ENCODE measurements at places on chromosomes 6 and 20.

- DNase-seq = peak; percentile 74
Observed at GRCh38 chr20:36744764-36745191, 1.1 kb downstream of the NDRG3 start.

- DNase-seq = no peak
Observed at GRCh38 chr6:14344486-14344885, 226.9 kb downstream of the CD83 start.

DNA sequence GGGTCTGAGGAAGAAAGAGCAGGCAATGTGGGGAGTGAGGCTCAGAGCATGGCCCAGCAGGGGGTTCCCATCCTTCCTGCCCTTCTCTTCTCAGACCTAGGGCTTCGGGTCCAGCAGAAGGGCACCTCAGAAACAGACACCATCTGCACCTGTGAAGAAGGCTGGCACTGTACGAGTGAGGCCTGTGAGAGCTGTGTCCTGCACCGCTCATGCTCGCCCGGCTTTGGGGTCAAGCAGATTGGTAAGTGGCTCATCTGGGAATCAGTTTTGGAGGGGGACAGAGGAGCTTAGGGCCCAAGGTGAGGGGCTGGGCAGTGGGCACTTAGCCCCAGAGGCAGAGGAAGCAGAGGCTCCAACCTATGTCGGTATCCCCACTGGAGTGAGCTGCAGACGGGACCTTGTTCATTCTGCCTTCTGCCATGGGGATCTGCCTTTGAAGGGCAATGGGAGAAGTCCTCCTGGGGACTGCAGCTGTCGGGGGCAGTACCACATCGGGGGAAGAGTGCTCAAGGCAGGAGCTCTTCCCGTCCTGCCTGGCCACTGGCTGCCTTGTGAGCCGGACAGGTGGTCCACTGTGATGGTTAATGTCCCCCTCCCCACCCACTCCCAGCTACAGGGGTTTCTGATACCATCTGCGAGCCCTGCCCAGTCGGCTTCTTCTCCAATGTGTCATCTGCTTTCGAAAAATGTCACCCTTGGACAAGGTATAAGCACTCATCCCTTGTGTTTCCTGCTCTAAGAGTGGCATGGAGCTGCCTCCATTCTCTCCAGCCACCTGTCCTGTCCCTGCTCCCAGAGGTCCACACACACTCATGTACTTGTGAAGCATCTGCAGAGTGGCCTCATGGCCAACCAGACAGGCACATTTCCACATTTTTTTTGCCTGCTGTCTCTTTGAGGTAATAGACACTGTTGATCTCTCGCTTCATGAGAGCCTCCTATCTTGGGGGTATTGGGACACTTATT is 4.7 kb downstream of the CD40 start:
- DNase-seq = no peak

DNA sequence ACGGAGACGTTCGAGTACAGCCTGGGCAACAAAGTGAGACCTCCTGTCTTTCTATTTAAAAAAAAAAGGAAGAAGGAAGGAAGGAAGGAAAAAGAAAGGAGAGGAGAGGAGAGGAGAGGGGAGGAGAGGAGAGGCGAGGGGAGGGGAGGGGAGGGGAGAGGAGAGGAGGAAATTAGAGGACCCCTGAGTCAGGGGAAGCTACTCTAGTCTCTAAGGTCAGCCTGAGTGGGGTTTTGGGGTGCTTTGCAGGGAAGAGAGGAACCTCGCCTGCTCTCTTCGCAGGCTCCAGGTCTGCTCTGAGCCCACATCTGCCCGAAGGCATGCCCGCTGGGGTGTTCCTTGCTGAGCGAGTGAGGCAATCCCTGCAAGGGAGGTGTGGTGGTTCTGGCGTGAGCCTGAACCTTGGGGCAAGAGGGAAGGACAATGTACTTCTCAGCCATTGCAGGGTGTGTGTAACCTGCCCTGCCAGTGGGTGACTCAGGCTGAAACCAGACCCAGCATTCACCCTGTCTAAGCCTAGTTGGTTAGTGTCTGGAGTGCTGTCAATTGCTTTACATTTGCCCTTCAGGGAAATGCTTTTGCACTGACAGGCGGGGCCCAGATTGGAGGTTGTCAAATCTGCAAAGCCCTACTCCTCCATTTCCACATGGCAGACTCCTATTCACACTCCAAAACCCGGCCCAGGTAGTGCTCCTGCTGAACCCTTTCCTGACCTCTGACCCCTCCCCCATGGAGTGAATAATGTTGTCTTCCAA is 15.3 kb upstream of the MMP9 start:
- DNase-seq = peak; percentile 12

- DNase-seq = no peak
Observed at GRCh38 chr20:39700528-39700927, 738.4 kb downstream of the DHX35 start.

DNA sequence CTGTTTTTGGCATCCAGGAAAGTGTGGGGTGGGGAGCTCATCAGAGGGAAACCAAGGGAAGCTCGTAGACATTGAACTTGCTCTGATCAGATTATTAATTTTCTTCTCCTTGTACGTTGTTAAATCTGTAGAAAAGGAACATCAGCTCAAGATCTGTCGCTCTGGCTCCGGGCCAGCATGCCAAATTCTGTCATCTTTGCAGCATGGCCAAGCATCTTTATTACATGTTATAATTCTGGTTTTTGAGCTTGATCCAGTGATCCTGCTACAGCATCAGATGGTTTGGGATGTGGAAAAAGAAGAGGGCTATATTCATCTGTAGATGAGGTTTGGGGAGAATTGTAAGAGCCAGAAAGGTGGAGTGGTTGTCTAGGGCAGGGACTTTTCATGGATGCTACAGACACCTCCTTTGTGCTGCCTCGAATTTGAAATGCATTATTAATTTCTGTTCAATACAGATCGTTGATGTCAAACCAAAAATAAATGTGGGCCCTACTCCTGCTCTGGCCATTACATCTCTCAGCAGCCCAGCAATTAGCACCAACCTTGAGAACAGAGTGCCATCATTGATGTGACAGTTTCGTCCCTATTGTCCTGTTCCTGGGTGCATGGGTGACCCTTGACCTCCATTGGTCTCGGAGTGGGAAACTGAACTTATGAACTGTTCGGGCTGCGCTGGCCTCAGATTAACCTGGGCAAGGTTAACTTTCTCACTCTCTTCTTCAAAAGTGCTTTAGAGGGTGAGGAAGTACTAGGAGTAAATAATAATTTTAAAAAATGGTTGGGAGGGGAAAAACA is 250.8 kb downstream of the SOX4 start:
- DNase-seq = no peak

DNA sequence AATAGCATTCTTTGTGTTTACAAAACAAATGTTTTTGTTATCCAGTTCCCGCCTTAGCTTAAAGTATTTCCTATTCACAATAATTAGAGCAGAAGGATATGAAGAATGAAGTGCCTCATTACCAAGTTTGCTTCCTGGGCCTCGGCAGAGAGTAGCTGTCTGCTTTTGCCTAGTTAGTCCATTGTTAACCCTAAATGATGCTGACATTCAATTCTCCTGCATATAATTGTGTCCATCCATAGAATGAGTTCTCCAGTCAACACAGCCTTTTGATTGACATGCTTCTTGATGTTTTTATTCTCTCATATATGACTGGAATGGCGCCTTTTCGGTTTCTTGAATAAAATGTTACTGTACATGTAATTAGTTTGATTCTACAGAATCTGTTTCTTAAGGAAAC is 100.9 kb downstream of the MYB start:
- DNase-seq = no peak

DNA sequence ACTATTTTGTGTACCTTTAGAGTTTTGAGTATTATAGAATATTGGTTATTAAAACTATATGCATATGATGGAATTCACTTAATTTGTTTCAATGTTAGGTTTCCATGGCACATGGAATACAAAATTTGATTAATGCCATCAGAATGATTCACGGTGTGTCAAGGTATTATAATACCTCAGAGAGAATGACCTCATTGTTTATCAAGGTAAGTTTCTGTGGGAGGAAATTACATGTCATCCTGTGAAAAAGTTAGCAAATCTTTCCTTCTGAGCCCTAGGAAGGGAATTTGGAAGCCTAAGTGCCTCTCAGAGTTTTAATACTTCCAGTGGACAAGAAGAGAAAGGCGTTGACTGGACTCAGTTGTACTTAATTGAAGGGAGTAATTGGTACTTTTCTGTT is 40.8 kb downstream of the DNAH8 start:
- no peak for DNase-seq

- no peak for DNase-seq
Observed at GRCh38 chr6:109483735-109484057, 677 bp upstream of the ZBTB24 start.

- DNase-seq = no peak
Observed at GRCh38 chr20:39462416-39462945, 500.3 kb downstream of the DHX35 start.

DNA sequence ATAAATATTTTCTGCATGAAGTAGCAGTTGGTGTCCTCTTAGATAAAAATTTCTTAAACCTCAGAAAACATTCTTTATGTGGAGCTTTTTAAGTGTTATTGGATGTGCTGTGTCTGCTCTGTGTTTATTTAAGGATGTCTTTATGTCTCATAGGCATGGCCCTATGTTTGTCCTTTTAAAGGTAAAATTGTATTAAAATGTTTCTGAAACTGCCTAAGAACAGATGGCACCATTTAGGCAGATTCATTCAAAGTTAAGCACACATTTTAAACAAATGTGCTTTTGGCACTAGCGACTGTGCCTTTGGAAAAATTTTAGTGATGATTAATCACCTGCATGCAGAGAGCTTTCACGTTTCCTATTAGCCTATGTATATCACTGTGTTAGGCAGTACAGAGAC is 125.2 kb downstream of the KIF6 start:
- DNase-seq = no peak

GRCh38 chr6:133241086-133241900 is at the start of gene EYA4:
Gene EYA4 (plus strand): TSS chr6:133241357. CDS start chr6:133274781, 33,424 bp downstream.
- no peak for DNase-seq

DNA sequence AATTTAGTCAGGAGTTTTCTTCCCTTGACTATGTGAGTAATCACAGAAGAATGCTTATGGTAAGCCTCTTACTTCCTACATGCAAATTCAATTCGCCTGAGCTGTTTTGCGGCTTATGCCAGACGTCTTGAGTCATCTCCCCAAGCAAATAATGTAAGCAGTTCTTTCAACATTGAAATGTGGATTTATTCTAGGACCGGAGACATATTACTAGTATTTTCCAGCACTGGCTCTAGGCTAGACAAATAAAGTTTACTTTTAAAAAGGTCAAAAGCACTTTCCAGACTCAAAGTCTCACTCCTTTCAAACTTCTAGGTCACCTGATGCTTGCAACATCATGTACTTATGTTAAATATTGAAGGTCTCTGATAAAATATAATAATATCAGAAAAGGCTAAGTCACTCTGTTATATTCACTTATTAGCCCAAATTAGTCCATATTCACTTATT is 38.1 kb upstream of the NOX3 start:
- DNase-seq = no peak

DNA sequence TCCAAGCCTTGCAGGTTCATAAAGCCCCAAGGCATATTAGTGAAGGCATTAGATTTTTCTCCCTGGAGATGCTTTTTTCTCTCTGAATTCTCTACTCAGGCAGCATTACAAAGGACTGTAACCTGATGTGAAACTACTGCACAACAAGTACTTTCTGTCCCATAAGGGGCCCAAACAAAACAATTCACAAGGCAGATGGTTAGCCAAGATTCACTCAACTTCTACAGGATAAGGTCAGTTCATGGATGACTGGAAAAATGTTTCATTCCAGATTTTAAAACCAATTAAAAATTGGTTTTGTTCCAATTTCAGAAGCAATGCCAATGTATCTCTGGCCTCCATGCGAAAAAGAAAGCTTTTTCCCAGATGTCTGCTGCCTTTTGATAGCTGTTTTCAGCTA is 181.8 kb downstream of the KHDC1L start:
- DNase-seq = no peak

DNA sequence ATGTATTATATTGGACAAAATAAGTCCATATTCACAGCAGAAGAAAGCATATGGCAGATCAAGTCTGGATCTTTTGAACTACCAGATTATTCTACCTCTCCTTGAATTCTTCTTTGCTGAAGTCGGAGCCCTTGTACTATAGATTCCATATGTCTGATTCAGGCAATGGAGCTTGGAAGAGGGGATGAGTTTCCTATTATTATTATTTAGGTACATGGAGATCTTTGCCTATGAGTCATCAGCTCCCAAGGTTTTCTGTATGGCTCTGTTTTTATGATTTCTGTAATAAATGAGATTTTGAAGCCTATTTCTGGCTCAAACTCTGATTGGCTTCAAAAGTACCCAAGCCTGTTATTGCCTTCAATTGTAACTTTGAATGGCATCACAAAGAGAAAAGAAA is 72.0 kb downstream of the OPRM1 start:
- no peak for DNase-seq

GRCh38 chr6:69865126-69865525 is 1.2 kb upstream of the COL19A1 start:
- DNase-seq = no peak

DNA sequence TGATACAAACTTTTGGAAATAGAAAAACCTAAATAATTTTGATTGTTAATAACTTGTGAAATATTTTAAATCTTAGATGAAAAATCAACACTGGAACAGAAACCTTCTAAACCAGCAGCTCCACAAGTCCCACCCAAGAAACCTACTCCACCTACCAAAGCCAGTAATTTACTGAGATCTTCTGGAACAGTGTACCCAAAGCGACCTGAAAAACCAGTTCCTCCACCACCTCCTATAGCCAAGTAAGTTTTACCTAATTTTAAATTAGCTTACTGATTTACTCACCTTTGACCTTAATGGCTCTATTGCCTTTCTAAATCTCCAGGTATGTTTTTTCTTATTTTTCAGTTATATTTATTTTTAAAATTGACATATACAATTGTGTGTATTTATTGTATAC is 102.6 kb upstream of the ADGRF4 start:
- no peak for DNase-seq

- DNase-seq = no peak
Observed at GRCh38 chr6:114785235-114786127, 442.7 kb upstream of the HS3ST5 start.

- no peak for DNase-seq
Observed at GRCh38 chr6:107284805-107285204, 169.5 kb upstream of the BEND3 start.

GRCh38 chr20:58740356-58741308 is 48.0 kb downstream of the NPEPL1 start:
- no peak for DNase-seq

DNA sequence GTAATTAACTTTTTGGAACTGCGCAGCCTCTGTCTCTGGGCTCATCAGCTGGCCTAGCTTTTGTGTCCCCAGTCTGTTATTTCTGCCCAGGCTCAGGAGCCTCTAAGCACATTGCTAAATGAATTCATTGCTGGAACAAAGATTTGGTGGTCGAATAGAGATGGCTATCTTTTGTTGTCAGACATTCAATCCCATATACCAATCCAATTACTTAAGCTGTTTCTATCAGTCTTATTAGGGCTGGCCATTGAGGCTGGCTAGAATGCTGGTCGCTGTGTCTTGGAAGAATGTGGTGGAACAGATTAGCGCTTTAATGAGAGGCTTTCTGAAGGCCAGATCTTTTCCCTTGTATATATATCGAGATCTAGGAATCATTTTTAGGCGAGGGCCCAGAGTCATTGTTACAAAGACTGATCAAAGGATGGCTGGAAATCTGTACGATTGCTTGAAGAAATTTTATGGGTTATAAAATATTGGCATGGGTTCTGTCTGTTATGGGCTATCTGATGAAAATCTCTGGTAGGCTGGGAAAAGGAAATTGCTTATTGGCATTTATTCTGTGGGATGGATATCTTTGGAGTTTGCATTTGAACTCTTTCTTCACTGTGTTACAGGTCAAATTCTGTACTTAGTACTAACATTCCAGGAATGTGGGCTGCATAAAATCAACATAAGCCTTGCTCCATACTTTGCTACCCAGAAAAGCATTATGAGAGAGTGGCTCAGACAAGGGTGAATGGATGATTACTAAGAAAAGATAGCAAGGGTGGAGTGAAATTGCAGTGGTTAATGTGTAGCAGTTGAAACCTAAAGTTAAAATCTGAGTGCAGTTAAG is 34.8 kb upstream of the JAG1 start:
- DNase-seq = no peak
